ENCODE measurements at places on chromosomes 2 and 18.

DNA sequence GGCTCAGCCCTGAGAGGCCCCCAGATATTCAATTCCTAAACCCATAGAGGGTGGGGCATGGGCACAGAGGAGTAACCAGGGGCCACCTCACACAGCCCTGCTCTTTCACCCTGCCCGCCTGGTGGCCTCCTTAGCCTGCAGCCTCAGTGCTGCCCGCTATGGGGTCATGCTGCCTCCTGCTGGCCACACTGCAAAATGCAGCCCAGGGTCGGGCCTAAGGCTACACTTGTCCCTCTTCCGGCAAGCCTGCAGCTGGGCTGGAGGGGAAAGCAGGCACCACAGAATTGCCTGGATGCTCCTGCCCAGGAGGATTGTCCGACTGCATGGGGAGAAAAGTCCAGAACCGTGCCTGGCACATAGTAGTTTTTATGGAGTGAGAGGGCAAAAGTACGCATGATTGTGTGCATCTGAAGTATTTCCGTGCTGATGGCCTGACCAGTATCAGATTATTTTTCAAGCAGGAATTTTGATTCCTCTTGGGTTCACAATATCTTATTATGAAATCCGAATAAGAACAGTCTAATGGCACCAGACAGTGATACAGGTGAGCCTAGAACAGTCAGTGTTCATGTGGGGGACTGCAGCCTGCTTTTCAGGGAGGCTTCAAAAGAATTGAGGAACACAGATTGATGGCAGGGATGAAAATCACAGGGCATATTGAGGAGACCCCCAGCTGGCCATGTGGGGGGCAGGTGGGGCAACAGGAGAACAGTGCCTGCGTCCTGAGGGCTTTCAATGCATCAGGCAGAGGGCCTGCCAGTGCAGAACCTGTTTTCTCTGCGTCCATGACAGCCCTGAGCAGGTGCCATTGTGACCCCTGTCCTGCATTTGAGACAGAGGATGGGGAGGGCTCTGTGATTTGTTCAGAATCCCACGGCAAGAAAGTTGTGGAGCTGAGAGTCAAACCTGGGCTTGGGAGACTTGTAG is 51.2 kb upstream of the ALPP start:
- peak; percentile 78 for DNase-seq
- no peaks in the 10 kb centered on the region for H3K36me3 ChIP-seq
- H3K4me1 ChIP-seq = peaks cover 22% of the 10 kb centered on the region
- H3K4me3 ChIP-seq = no peak overlapping the region
- H3K27ac ChIP-seq = 0 out of 2 replicates have a peak overlapping the region, but pooled peaks have one; percentile 8

GRCh38 chr2:141439524-141439923 is 691.3 kb downstream of the LRP1B start:
- no peak overlapping the region for H3K27ac ChIP-seq
- H3K4me1 ChIP-seq = no peaks in the 10 kb centered on the region
- no peak overlapping the region for H3K4me3 ChIP-seq
- DNase-seq = no peak

DNA sequence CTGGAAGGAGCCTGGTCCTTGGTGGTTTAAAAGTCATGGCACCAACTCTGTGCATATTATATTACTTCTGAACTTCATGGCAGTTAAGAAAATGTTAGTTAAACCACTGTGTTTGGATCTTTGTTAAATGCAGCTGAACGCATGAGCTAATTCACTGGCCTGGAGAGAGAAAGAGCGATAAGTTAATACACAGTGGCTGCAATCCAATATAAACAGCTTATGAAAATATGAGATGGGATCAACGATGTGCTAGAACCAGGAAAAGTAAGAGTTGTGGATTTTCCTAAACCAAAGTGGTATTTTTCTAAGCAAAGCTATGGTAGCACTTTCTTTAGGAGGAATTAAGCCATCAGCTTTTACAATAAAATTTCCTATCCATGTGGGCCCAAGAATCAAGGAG is 326.7 kb downstream of the MTX2 start:
- no peak overlapping the region for H3K4me3 ChIP-seq
- no peak overlapping the region for H3K27ac ChIP-seq

DNA sequence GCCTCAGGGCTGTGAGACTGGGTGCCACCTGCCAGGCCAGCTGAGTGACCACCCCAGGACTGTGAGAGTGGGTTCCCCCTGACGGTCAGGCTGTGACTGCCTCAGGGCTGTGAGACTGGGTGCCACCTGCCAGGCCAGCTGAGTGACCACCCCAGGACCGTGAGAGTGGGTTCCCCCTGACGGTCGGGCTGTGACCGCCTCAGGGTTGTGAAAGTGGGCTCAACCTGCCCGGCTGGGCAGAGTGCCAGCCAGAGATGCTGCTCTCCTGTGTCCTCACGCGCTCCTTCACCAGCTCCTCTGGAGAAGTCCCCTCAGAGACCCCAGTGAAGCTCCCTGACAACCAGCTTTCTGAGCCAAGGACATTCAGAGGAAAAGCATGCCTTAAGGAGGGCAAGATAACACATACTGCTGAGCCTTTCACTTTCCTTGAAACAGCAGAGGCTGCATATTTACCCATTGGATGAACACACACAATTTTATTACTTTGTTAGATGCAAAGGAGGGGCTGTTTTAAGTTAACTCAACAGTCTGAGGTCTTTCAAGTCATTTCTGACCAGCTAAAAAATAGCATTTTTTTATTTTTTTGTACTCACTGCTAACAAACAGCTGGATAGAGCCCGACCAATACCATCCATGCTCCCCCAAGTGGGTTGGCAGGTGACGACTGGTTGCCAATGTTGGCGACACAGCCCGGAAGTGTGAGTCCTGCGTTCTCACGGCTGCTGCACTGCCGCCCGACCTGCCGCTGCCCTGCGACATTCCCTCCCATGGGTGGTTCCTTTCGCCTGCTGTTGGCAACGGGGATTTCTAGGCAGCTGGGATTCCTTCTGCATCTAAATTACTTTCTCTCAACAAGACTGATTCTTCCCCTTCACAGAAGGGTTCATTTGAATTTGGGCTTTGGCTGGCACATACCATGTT is 70.7 kb downstream of the NDUFA10 start:
- no peaks in the 10 kb centered on the region for H3K27me3 ChIP-seq
- peak overlapping the region; percentile 59 for H3K27ac ChIP-seq
- no peak for DNase-seq

DNA sequence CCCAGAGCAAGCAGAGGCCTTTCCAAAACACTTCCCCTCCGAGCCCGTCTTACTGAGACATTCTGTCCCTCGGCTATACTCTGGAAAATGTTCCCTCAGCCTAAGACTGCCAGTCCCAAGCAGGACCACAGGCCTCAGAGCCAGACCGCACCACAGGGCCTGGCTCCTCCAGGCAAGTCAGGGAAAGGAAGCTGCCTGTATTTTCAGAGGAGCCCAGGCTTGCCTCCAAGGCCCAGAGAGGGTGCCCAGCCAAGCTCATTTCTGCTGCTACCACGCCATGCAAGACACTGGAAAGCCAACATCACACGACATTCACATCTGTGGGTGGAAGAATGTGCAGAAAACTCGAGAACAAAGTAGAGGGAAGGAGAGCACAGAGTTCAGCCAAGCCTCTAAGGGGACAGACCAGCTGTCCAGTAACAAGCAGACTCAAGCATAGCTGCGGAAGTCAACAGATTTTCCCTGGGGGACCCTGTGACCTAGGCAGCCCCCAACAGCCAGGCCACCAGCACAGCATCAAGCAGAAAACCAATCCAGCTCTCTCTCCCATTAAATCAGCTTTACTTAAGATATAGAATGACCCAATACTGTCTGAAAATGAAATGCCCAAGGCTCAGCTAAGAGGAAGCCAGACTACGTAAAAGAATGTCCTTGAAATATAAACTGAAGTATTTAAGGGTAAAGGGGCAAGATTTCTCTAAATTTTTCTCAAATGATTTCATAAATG is 123.9 kb downstream of the ZFP36L2 start:
- H3K27me3 ChIP-seq = no peaks in the 10 kb centered on the region
- H3K4me1 ChIP-seq = peaks cover 27% of the 10 kb centered on the region
- no peak overlapping the region for H3K4me3 ChIP-seq
- no peak for DNase-seq

DNA sequence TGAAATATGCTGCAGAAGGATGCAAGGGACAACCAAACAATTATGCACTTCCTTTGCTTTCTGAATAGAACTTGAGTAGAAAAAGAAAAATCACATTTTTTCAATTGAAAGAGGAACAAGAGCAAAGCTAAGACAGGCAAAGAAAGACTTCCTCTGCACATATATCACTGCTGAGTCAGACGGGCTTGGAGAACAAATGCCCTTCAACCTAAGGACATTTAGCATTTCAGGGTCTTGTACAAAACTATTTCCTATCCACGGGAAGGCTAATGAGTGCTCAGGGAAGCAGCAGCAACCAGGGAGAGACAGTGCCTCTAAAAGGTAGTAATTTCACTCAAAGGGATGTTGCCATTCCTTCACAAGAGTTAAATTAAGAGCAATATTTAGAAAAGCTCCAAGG is 570.0 kb upstream of the GCFC2 start:
- H3K36me3 ChIP-seq = no peaks in the 10 kb centered on the region
- no peak for DNase-seq
- H3K27me3 ChIP-seq = peaks cover 3% of the 10 kb centered on the region
- no peak overlapping the region for H3K27ac ChIP-seq
- peaks cover 10% of the 10 kb centered on the region for H3K4me1 ChIP-seq

- peaks cover 7% of the 10 kb centered on the region for H3K4me1 ChIP-seq
- H3K4me3 ChIP-seq = no peak overlapping the region
- DNase-seq = peak; percentile 63
- no peaks in the 10 kb centered on the region for H3K36me3 ChIP-seq
- H3K27me3 ChIP-seq = peaks cover 4% of the 10 kb centered on the region
- no peak overlapping the region for H3K27ac ChIP-seq
Measured at GRCh38 chr2:108974674-108975073, 14.3 kb downstream of the EDAR start.

- no peaks in the 10 kb centered on the region for H3K4me1 ChIP-seq
- no peaks in the 10 kb centered on the region for H3K36me3 ChIP-seq
- no peak overlapping the region for H3K27ac ChIP-seq
- H3K27me3 ChIP-seq = no peaks in the 10 kb centered on the region
Measured at GRCh38 chr2:67234440-67234839, 162.7 kb upstream of the ETAA1 start.

DNA sequence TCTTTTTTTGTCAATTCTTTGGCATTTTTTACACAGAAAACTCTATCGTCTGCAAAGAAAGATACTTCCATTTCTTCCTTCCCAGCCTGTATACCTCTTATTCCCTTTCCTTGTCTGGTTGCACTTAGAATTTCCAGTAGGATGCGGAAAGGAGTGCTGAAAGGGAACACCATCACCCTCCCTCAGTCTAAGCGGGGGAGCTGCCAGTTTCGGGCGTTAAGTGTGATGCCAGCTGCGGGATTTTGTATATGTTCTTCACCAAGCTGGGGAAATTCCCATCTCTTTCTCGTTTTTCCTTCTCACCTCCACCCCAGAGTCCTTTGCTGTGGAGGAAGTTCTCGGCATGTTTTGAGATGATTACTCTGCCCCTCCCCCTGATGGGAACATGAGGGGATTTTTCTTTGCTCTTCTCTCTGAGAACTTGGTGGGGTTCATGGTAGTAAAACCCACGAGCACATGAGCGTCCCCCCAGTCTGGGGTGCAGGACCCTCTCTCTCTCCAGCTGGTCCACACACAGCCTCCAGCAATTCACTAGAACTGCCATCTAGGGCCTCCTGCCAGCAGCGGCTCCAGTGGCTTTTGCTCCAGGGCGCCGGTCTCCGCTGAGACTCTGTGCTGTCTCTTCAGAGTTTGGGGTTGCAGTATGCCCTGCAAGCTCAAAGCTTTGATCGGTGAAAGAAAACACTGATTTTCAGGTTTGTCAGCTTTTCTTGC is 15.5 kb downstream of the AQP12A start:
- H3K4me3 ChIP-seq = no peak overlapping the region
- H3K36me3 ChIP-seq = no peaks in the 10 kb centered on the region
- no peak overlapping the region for H3K27ac ChIP-seq
- peaks cover 6% of the 10 kb centered on the region for H3K4me1 ChIP-seq

DNA sequence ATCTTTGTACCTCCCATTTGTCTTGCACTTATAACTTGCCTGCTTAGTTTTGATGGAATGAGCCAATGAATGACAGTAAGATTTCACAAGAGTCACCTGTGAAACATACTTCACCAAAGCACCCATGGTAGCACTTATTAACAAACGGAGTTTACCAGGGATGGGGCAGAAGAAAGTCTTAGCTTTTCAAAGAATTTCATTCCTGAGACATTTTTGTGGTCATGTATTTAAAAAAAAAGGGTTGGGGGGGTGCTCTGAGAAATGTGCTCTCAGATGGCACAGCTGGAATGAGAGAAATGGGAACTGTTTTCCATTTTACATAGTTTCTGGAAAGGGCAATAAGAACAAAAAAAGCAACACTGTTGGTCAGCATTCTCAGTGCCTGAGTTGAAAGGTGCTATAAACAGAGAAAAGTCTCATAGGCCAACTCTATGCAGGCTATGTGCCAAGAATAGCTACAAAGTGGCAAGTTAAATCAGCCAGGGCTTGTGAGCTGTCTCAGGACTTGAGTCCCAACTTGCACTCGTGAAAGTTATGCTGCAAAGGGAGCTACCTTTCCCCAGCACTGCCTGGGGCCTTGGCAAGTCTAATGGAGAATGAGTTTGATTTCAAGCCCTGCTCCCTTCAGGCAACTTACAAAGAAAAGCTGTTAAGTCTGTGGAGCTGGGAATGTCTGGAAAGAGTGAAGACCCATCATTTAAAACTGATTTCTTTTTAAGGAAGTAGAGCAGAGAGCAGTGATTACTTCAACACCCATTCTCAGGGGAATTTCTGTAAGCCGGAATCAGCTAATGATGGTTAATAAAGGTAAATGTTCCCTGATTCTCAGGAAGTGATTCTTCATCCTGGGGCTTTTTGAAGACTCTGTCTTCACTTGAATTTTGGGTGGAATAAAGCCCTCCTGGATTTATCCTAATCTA is 170.6 kb downstream of the SLC8A1 start:
- no peaks in the 10 kb centered on the region for H3K27me3 ChIP-seq
- no peaks in the 10 kb centered on the region for H3K36me3 ChIP-seq
- no peaks in the 10 kb centered on the region for H3K4me1 ChIP-seq
- H3K4me3 ChIP-seq = no peak overlapping the region
- no peak overlapping the region for H3K27ac ChIP-seq
- DNase-seq = no peak

DNA sequence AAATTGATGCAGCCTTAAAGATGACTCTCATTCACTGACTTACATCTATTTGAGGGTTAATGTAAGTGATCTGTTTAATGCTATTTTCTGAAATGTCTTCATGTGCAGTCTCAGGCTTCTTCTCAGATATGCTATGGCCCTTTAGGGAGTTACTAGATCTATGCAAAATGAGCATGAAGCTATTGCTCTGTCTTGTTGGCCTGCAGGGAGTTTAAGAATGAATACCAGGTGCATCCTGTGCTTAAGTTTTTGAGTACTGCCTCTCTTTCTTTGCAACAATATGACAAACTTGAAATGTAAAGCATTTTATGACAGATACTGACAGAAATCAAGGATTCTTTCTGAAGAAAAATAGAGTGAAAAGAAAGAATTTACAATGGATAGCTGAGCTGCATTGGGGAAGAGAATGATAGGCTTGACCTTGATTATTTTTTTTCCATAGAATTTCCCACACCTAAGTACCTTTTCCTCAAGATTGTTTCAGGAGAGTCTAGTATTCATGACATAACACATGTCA is 1058.3 kb upstream of the TMEFF2 start:
- no peaks in the 10 kb centered on the region for H3K27me3 ChIP-seq
- H3K4me3 ChIP-seq = no peak overlapping the region
- no peaks in the 10 kb centered on the region for H3K36me3 ChIP-seq
- H3K27ac ChIP-seq = no peak overlapping the region
- no peak for DNase-seq
- peaks cover 8% of the 10 kb centered on the region for H3K4me1 ChIP-seq

Data from DND-41 (cell line).